Stimulated activated naive CD8-positive, alpha-beta T cell treated with anti-CD3 and anti-CD28 coated beads, Interleukin-15, amount 100 ng/mL, for 72 hours (primary cell): ENCODE measurements at places on chromosomes 16 and 17.

GRCh38 chr17:78290721-78291120 is 59.3 kb downstream of the TMEM235 start:
- DNase-seq = no peak

GRCh38 chr17:59298521-59298920 is 32.9 kb upstream of the YPEL2 start:
- no peak for DNase-seq

DNA sequence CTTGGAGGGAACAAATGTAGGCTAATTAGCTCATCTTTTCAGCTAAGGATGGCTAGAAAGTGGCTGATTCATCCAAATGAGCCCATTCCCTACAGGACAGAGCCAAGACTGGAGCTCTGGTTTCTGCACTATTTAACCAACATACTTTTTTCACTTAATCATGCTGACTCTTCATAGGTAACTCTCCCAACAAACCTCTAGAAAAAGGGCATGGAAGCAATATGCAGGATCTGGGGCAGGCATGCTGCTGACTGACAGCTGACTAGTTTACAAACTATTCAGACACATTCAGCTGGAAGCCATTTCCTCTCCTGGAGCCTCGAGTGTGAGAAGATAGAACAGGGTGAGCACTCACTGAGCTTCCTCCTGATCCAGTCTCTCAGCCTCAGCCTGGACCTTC is 6.2 kb downstream of the BECN1 start:
- no peak for DNase-seq

- DNase-seq = no peak
Measured at GRCh38 chr17:64574646-64575045, 67.9 kb downstream of the CEP95 start.

DNA sequence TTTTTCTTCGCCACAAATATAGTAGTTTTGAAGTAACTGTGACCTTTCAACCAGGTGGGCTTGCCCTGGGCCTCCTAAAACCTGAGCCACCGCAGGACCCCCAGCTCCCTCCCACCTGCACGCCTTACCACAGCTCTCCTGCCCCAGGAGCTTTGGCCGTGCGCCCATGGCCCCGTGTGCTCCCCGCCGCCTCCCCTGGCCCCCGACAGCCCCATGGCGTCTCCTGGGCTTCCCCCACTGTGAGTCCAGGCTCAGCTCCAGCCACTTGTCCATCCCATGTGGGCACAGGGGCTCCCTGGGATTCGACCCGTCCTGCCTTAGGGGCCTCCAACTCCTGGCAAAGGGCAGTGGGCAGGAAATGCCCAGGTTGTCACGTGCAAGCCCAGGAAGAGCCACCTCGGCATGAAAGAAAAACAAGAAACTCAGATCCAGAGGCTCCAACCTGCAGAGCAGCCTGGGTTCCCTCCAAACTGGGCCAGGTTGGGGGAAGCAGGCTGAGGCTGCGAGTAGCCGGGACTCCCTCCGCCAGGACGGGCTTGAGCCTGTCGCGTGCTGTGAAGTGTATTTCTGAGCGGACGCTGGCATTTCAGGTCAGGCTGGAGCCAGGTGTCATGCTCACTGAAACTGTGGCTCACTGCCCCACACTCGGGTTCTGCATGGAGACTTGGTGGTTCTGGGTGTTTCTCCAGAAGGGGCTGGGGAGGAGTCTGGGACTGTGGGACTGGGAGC is 5.8 kb downstream of the LGALS3BP start:
- DNase-seq = no peak

- peak; percentile 32 for DNase-seq
Measured at GRCh38 chr16:3045758-3046640, at the start of gene MMP25. TSS of gene MMP25 (plus strand) at chr16:3046561. CDS start at chr16:3046918, 357 bp downstream.

- DNase-seq = no peak
Measured at GRCh38 chr17:63364944-63365343, 81.2 kb downstream of the CYB561 start.

DNA sequence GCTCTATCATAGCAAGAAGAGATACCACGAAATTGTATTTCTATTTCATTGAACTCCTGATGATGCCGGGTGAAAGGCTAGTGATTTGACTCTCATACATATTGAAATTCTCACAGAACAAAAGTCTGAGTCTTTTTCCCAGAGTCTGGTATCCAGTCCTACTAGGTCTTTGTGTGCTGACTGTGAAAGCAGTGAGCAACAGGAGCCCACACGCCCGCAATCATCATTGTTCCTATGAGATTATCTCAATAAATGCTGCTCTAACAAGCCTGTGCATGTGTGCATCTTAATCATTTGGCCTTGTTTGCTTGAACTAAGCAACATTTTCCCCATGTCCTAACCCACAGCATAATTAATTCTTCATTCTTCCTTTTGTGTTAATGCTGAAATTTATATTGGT is 1466.0 kb downstream of the CDH11 start:
- no peak for DNase-seq

- peak; percentile 46 for DNase-seq
Measured at GRCh38 chr16:22373662-22374310, 633 bp downstream of the CDR2 start.

DNA sequence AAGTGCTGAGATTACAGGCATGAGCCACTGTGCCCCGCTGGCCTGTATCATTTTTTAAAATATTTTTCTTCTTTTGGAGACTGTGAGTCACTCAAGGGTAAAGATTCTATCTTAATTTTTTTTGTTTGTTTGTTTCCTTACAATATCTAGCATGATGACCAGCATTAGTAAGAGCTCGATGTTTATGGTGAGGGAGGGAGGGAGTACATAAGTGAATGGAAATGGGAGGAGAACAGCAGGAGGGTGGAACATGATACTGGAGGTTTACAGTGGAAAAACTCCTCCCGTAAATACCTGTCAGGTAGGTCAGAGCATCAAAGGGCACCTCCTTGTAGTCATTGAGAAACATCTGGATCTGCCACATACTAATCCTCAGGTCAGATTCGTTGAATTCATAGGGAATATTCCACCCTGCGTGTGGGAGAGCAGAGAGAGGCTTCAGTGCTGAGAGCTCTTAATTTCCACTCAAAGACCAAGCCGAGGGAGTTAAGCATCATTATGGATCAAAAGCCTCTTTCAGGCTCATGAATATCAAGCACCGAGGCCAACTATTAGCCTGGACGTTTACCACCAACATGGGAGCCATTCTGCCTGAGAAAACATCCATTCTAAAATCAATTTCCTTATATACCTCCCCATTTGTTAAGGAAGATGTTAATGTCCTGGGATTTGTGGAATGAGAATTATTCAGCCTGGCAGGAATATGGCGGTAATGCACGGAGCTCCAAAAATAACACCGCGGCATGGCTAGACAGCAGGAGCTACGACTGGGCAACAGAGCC is 51.8 kb downstream of the LYRM1 start:
- DNase-seq = no peak

- no peak for DNase-seq
Measured at GRCh38 chr16:16029431-16030011, 80.1 kb downstream of the ABCC1 start.

- DNase-seq = no peak
Measured at GRCh38 chr16:57019746-57020145, 30.4 kb downstream of the NLRC5 start.

DNA sequence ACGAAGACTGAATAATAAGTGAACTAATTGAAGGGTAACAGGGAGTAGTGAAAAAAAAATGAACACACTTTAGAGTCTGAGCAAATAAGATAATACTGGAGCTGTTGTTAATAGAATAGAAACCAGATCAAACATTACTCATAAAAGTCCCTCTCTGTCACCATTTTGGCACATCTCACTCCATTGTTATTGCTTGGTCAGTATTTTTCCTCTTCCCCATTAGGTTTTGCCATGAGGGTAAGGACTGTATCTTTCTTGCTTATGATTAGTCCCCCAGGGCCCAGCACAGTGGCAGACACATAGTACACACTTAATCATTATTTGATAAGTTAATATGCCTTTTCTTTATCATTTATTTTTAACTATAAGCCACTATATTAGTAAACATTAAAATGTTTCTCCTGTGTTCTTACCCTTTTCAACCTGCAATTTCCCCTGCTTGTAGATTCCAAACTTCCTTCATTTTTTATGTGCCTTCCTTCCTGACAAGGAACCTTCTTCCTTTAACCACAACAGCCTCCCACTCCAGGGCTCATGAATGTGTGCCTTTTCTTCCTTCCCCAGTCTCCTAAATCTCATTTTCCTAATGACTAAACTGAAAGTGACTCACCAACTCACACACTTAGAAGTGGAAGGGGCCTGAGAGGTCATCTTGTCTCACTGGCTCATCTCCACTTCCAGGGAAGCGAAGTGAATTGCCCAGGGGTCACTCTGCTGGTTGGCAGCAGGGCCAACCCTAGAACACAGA is 88.2 kb upstream of the HAS3 start:
- no peak for DNase-seq

- no peak for DNase-seq
Measured at GRCh38 chr17:66706851-66707450, 128.0 kb upstream of the CACNG5 start.

DNA sequence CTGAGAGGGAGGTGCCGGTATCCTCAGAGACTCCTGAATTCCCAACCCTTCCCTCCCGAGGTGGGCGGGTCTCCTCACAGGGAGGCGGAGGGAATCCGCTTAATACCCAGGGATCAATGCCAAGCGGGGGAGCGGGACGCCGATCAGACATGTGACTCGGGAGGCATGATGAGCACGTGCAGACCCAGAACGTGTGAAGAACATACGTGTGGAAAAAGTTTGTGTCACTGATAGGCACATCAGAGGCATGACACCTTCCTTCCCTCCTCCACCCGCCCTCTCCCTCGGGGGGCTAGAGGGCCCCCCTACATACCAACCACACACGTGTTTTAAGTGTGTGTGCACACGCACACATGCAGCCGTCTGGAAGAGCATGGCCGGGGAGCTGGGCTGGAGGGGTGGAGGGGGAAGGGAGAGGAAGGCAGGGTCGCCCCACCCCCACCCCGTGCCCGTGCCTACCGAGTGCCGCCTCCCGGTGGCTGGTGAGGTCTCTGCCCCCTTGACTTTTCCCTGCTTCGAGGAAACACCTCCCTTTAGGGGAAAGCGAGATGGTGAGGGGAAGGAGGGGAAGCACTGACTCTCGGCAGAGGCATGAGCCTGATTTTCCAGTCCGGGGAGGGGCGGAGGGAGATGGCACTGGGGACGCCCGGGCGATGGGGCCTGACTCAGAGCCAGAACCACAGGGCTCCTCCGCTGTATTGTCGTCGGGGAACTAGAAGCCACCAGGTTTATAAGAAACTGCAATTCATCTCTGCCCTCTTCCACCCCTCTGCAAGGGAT is 12.1 kb upstream of the TBX21 start:
- DNase-seq = peak; percentile 99

- no peak for DNase-seq
Measured at GRCh38 chr16:80792031-80792430, 12.4 kb downstream of the CDYL2 start.

DNA sequence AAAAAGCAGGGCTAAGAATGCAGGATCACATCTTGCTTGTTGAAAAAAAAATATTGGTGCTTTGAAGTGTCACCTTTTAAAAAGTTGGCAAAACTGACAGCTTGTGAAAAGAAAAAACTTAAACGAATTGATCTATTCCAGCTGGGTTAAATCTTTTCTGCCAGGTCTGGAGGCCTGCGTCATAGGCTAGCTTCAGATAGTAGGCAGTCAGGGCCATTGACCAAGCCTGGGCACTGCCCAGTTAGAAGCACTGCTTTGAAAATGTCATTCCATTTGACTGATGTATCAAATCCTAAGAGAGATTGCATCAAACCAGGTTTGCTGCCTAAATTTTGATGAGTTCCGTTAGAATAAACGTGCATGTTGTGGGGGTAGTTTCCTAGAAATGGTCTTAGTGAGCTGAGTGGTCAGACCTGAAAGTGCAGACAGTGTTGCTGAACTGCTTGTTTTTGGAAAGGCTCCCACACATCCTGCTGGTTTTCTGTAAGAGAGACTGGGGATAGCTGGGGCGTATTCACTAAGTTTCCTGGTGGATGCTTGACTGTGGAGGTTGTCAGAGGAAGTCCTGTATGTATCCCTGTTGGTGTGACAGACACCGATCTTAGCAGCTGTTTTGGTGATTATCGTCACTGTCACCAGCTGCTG is 38.8 kb downstream of the NUP88 start:
- no peak for DNase-seq

DNA sequence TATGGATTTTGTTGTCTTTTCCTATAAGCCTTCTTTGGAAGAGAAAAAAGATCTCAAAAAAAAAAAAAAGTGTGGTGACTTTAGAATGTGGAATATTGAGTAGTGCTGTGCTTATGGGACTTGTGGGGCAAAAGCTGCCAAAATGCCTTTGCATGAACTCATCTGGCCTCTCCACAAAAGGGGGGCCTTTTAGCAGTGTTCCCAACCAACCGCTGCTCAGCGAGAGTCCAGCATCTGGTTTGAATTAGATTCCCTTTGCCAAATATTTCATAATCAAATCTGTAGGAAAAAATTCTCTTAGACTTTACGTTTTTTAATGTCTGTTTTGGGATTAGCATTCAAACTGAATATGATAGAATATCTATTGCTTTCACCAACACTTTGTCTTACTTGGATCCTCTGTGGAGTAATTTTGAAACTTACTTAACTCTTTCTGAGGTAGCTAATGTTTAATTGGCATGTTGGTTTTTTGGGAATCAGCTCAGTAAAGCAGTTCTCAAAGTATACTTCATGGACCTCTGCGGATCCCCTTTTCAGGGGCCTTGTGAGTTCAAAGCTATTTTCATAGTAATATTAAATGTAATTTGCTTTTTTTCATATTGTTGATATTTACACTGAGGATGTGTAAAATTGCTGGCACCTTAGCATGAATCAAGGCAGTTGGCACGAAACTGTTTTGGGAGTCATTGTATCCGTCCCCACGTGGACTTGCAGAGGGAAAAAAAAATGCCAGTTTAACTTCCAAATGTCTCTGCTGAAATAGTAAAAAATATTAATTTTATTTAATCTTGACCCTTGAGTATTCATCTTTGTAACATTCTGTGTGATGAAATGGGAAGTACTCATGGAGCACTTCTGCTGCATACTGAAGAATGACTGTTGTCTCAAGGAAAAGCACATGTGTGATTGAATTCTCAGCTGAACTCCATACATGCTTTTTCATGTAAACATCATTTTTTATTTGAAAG is 34.7 kb upstream of the VPS4A start:
- DNase-seq = no peak

DNA sequence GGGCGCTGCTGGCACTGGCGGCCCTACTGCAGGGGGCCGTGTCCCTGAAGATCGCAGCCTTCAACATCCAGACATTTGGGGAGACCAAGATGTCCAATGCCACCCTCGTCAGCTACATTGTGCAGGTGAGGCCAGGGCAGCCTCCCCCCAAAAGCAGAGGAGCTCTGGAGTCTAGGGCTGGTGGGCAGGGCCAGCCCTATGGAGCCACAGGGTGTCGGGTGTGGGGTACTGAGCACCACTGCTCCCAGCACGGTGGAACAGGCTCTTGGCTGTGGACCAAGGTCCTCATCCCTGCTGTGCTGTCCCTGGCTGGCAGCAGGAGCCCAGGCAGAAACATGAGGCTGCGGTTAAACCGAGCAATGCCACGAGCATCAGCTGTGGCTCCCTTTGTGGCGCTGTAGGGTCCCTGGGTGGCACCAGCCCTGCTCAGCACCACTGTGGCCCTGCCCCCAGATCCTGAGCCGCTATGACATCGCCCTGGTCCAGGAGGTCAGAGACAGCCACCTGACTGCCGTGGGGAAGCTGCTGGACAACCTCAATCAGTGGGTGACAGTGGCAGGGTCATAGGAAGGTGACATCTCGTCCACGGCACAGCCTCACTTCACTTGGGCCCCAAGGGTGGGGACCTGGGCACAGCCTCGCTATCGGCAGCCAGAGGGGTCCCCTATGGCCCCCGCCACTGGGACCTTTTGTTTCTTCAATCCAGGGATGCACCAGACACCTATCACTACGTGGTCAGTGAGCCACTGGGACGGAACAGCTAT is 1.1 kb downstream of the DNASE1 start:
- no peak for DNase-seq
